Fibroblast of mammary gland (primary cell): ENCODE measurements at places on chromosomes 2 and 18.
A peak's percentile ranks its signal among the peaks of the same experiment; 100 is the strongest.

DNA sequence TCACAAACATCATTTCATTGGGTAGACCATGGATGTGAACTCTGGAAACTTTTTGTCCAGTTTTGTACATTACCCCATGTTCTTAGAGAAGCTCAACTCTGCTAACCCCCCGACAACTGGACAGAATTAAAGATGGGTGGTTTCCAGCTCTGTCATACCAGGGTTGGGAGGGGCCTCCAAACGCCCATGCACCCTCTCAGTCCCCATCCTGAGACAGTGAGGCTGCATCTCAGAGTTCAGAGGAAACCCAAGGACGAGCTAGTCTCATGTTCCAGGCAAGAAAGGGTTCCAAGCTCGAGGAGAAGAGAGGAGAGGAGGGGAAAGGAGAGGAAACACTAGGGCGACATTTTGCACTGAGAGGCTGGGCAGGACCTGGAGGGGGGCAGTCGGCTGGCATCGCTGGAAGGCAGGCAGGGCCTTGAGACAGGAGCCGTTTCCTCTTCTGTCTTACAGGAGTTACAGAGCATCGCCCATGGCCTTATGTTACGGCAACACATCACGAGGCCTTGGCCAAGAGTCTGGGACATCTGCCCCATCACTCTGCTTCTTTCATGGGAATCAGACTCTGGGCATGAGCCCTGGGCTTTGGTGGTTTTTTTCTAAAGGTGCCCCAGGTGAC lies 16.4 kb downstream of the MAL start:
- no peak for DNase-seq

DNA sequence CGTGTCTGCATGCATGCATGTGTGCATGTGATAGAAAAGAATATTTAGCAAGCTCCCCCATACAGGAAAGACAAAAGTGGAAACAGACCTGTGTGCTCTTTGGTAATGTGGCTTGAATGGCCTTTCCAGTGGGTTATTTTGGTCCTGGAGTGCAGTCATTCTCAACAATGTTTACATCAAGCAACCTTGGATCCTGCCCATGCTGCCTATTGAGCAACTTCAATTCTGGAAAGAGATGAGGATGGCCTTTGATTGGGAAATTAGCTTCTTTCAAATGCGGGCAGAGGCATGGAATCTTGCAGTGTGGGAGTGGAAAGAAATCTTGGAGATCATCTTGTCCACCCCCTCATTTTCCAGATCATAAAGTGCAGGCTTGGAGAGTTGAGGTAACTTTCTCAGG lies 87.2 kb upstream of the SMAD2 start:
- DNase-seq, result peak; percentile 79

GRCh38 chr2:221490506-221491060 lies 81.5 kb downstream of the EPHA4 start:
- no peak for DNase-seq

GRCh38 chr2:66461664-66462500 lies 27.0 kb downstream of the MEIS1 start:
- no peak for DNase-seq

DNA sequence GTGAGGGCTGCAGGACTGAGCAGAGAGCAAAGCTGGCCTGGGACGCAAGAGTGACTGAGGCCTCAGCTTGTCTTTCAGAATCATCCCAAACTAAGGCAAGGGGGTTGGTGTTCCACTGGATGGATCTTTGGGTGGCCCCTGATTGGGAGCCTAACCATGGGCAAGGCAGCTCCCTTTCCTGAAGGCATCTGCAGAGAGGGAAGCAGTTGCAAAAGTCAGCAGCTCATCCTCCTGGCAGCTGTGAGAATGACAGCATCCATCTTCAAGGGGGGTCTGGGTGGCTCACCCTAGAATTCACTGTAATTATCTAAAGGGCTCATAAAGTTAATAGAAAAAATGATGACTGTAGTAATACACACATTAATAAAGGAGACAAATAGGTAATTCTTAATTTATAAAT lies 46.5 kb upstream of the RAB31 start:
- DNase-seq, result peak; percentile 51

DNA sequence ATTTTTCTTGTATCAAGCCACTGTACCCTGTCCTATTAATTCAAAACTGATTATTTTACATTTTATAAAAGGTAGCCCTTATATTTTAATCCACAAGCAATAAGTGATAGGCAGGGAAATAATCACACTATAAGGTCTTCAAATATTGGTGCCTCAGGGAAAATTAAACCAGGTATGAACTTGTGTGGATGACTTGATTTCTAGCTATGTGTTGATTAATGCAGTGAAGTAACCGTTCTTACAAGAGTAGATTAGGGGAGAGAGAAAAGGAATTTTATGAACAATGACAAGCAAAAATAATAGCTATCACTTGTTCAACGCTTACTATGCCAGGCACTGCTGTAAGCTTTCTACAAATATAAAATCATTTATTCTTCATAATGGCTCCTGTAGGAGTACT lies 199.6 kb downstream of the PTGR3 start:
- no peak for DNase-seq

DNA sequence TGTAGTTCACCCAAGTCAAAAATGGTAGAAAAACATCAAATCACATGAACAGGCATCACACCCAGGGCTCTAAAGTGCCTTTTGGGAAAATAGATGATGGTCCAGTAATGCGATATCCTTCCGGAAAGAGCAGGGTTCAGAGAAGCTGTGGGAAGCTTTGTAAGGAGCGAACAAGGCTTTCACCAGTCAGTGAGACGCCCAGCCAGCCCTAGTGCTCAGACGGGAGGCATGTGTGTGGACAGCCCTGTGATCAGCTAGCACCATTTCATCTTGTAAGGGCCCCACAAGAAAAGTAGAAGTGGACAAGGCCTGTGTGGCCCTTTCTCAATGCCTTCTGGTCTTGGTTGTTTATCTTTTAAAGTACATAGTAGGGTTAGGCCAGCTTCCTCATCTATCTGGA lies 76.1 kb downstream of the SMIM21 start:
- DNase-seq, result no peak

GRCh38 chr2:97868986-97869721 lies 126.6 kb downstream of the TMEM131 start:
- DNase-seq, result peak; percentile 95

GRCh38 chr2:59900728-59901452 lies 652.6 kb downstream of the BCL11A start:
- no peak for DNase-seq

DNA sequence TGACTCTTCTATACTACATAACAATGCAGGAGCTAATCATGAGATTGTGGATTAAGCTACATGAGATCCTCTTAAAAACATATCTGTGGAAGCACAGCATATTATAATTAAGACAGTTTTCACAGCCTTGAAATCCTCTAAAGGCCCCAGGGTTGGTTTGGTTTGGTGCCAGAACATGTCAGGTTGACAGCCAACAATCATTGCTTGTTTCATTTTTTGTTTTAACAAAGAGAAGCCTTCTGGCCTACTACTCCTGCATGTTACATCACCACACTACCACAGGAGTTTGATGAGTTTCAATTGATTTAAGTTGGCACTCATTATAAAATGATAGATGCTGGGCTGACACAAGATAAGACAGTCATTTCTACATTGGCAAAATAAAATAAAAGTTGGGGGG lies 255.9 kb upstream of the ERBB4 start:
- no peak for DNase-seq

DNA sequence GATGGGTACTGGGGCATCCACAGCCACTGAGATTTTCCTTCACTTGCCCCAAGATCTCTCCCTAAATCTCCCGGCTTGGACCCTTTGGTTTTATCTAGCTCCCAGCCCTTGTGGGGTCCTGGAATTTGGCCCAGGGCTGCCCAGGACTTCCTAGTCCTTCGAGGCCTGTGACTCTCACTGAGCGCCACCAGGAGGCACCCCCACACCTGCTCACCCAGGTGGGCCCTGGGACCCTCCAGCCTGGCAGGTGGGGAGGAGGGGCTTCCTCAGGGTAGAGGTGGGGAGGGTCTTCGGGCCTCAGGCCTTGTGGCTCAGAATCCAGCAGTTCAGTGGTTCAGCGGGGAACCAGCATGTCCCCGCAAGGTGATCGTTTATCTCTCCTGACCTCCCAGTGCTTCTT lies 11.9 kb upstream of the PRSS56 start:
- no peak for DNase-seq

DNA sequence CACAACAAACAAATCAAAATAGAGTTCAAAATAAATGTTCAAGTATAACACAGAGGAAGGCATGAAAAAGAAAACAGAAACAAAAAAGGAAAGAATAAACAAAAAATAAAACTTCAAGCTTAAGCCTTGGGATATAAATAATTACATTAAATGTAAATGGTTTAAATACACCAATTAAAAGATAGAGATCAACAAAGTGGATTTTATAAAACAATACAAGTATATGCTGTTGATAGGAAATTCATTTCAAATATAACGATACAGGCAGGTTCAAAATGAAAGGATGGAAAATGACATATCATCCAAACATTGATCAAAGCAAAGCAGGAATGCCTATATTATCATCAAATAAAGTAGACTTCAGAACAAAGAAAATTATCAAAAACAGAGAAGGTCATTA lies 16.7 kb downstream of the EXOC6B start:
- DNase-seq, result no peak

DNA sequence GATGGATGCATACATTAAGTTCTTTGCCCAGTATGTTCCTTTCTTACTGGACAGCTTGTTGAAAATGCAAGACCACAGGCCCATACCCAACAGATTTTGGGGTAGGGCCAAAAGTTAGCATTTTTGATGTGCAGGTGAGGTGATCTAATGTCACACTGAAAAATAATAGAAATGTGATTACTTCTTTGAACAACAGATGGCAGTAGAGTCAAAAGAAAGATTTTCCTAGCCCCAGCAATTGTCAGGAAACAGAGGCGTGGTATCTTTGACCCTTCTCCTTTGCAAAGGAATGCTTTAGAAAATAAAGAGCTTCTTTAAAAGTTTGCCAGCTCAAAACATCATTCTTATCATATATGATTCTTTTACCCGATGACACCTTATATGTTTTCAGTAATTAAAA lies 343.6 kb upstream of the SYT4 start:
- peak; percentile 37 for DNase-seq

GRCh38 chr2:181683518-181684453 lies 3.5 kb upstream of the NEUROD1 start:
- DNase-seq, result peak; percentile 8

GRCh38 chr2:95343429-95344214 lies 46.5 kb downstream of the KCNIP3 start:
- DNase-seq, result no peak

- DNase-seq, result peak; percentile 26
Measured at GRCh38 chr18:77557046-77557587, 307.5 kb downstream of the GALR1 start.

- no peak for DNase-seq
Measured at GRCh38 chr18:2354292-2354691, 217.0 kb downstream of the METTL4 start.

- no peak for DNase-seq
Measured at GRCh38 chr2:41488888-41489287, 558.9 kb upstream of the PKDCC start.

DNA sequence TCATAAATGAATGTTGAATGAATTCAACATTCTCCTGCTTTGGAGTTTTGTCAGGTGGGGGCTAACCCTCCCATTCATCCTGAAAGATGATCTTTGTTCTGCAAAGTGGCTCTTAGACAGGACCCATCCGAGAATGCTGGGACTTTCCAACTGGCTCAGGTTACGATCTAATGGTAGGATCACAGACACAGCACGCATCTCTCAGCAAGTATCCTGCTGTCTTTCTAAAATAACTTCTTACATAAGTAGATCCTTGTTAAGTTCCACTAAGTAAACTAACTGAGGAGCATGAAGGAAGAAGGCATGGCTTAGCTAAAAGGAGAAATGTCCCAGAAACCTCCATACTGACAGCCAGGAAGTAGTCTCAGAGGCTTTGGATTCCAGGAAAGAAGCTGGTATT lies 23.7 kb downstream of the CYP27A1 start:
- peak; percentile 47 for DNase-seq

- no peak for DNase-seq
Measured at GRCh38 chr2:58908501-58909154, 667.5 kb upstream of the FANCL start.

DNA sequence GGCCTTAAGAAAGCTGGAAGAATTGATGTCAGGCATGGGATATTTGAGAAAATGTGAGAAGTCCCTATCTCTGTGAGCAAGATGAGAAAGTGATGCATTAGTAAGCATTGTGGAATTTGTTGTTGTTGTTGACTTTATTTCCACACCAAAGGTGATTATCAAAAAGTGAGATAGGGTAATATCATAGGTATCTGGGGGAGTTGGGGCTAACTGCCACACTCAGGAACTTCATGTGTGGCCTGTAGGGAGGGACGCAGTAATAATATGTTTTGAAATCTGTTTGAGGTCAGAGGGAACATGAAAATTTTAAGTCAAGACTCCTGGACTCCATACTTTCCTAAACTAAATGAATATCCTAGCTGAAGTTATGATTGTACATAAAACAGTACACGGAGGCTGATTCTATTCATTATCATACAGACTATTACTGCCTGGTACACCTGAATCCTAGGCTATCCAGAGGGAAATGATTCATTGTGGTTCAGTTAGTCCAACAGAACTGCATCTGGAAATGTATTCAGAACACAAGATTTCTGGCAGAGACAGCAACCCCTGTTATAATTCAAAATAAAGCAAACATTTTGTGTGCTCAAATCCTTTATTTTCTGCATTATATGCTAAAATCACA lies 304.8 kb downstream of the CPS1 start:
- DNase-seq, result no peak
